NCI-H1105 treated with DMSO at 0.1 percent for 48 hours (cell line): ENCODE measurements at places on chromosomes 5 and 9.

GRCh38 chr5:144275329-144275728 lies 104.7 kb downstream of the KCTD16 start:
- no peak for DNase-seq

GRCh38 chr9:121699571-121700164 lies 48.2 kb downstream of the DAB2IP start:
- DNase-seq = peak; percentile 57

- DNase-seq = no peak
Observed at GRCh38 chr5:1423901-1424603, 21.2 kb downstream of the SLC6A3 start.

- no peak for DNase-seq
Observed at GRCh38 chr9:90953200-90953599, 151.6 kb downstream of the SYK start.

GRCh38 chr9:136143215-136144001 lies 24.7 kb upstream of the TMEM250 start:
- no peak for DNase-seq

- DNase-seq = no peak
Observed at GRCh38 chr5:58090704-58091103, 369.2 kb downstream of the PLK2 start.

GRCh38 chr9:96680812-96681499 lies 25.8 kb upstream of the PRXL2C start:
- DNase-seq = no peak

- no peak for DNase-seq
Observed at GRCh38 chr9:19162956-19163355, 35.7 kb upstream of the PLIN2 start.

DNA sequence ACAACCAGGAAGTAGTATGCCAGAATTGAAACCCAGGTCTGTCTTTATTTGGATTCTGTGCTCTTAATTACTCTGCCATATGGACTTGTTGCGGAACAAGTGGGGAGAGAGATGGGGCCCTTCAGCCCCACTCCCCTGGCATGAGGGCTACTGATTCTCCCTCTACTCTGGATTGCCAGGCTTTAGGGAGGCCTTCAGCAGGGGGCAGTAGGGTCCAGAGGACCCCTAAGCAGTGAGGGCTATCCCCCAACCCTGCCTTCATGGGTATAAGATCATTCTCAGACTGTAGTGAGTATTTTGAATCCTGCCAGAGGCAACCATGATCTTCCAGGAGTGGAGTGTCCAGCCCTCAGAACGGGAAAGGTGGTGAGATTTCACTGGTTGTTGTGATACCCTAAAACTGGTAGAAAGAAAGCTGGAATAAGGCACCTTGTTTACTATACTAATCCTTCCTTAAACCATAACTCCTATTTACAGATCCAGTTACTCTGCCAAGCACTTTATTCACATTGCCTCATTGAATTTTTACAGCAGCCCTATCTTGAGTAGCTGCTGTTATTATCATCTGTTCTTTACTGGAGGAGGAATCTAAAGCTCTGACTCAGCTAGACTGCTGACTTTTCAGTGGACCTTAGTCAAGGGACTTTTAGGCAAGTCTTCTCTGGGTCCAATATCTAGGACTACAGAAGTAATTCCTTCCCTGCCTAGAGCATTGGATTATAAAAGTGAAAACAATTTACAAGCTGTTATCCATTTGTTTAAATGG lies 31.3 kb upstream of the LARP1 start:
- DNase-seq = no peak

- DNase-seq = no peak
Observed at GRCh38 chr9:18710065-18710464, 236.1 kb downstream of the ADAMTSL1 start.

GRCh38 chr5:6785161-6785860 lies 72.1 kb downstream of the TENT4A start:
- DNase-seq = no peak

GRCh38 chr5:35442885-35443639 lies 174.6 kb upstream of the SPEF2 start:
- no peak for DNase-seq

DNA sequence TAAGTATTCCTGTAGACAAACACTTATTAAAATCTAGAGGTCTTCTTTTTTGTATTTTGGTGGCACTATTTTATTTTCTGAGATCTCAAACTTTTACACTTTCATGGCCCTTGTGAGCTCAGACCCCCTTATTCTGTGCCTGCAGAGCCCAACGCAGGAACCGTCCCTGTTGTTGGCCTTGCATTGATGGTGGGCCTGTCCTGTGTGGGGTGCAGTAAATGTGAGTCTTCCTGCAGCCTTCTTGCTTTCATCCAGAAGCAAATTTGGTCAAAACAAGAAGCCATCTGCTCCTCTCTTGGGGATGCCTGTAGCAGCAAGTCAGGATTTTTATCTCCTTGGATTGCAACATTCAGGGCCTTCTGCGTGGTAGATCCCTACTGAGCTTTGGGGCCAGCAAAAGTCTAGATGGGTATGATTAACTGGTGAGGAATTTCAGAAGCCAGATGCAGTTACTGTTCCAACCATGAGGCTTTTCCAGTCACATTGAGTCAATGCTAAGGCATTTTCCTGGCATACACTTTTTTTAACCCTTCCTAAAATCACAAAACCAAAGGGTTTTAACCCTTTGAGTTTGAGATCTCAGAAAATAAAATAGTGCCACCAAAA lies 31.7 kb downstream of the BASP1 start:
- no peak for DNase-seq

DNA sequence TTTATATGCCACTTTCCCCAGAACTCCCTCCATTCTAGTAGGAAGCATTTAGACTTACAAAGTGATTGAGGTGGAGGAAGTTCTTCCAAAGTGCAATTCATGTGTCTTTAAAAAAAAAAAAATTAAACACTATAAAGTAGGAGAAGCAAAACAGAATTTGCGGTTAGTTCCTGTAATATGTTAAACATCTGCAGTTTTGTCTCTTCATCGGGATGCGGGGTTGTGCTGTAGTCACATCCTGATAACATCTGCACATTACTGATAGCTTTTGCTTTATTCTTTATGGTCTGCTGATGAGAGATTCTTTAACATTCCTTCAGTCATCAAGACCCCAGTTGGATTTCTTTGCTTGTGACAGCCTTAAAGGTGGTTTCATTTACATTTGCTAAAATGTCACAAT lies 694.3 kb downstream of the NR2F1-AS1 start:
- no peak for DNase-seq

DNA sequence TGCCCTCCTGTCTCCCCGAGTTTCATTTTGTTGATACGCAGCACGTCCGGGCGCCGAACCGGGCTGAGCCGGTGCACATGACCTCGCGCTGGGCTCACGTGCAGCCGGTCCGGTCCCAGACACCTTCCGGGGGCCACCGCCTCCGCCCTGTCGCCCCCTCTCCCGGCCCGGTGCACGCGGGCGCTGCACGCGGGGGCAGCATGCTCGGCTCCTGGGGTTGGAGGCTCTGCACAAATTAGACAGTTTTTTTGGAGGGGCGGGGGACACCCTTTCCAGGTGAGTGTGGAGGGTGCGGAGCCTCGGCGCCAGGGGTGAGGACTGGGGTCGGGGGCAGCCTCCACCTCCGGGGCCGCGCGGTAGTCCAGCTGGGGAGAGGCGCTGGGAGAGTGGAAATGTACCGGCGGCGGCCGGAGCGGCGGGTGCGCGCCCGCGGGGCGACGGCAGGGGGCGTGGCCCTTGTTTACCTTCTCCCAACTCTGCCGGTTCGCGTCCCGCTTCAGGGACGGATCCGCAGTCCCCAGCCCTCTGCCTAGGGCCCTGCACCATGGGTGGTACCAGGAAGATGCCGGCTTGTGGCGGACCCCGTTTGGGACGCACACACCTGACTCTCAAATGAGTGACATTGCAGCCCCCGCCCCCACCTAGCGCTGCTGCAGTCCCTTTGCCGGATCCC lies 1.1 kb downstream of the JADE2 start:
- DNase-seq = peak; percentile 49

- no peak for DNase-seq
Observed at GRCh38 chr5:28344836-28345433, 1306.5 kb upstream of the CDH9 start.

DNA sequence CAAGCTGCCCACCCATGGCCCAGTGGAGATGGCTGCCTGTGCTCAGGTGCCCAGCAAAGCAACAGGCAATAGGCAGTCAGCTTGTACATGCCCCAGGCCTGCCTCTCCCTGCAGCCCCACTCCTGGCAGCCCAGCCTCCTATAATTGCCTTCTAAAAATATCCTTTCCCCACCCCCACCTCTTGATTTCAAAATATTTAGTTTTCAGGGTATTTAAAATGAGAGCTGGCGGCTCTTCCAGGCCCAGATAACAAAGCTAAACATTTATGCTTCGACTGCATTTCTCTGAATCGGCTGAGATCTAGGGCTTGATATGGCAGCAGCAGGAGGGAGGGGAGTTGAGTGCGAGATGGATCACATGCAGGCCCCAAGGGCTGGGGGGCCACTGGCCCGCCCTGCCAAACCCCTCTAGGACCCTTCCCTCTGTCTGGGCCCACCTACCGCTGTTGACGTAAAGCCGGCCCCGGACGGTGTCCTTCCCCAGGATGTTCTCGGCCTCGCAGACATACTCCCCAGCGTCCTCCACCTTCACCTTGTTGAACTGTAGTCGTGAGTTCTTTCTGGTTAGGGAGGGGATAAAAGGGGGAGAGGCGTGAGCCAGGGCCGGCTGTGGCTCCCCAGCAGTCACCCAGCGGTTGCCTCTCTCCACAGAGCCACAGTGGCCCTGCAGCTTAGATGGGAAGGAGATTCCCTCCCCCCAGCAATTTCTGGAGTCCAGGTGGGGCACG lies 85.0 kb downstream of the PSD2 start:
- DNase-seq = no peak

DNA sequence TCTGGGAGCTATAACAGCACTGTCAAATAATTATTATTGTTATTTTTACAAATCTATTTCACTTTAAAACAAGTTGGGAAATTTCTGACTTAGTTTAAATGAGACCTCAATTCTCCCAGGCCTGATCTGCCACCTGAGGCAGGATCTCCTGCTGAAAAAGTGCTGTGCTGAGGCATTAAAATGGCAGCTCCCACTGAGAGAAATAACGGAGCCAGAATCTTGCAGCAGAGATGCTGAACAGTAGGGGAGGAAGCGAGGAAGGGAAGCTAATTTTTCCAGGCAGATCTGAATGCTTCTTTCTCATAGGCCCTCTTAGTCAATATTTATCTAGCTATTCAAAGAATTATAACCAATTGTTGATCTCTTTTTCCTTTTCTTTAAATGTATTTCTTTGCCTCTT lies 196.3 kb downstream of the ZNF462 start:
- DNase-seq = no peak

GRCh38 chr9:128828719-128829452 lies 708 bp downstream of the SPOUT1 start:
- no peak for DNase-seq

DNA sequence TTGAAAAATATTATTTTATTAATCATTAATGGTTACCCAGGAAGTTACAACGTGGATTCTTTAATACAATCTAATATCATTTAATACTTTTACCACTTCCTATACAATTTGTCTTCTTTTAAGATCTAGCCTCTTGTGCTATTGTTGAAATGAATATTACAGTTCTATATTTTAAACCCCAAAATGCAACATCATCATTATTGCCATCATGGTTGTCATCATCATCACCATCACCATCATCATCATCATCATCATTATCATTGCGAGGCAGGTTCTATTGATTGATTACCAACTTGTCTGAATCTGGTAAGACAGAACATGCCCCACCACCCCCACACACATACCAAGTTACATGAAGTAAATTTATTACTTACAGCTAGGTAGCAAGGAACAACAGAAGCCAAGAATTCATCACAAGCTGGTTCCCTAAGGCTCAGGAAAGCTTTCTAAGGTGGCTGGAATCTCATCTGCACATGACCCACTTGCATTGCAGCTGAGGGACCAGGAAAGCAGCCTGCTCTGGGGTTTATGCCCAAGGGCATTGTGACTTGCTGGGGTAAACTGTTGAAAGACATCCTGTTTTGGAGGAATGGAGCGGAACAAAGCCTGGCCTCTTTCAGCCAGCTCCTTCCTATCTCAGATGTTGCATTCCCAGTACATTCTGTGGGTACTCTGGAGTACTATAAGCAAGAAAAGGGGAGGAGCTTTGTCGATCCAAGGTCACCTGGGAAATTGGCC lies 418.1 kb downstream of the PRR16 start:
- no peak for DNase-seq
